Stimulated activated CD4-positive, alpha-beta T cell treated with anti-CD3 and anti-CD28 coated beads, Interleukin-1b, Interleukin-23, amount 100 ng/mL, for 1 hour (primary cell): ENCODE measurements at places on chromosomes 7 and 10.

DNA sequence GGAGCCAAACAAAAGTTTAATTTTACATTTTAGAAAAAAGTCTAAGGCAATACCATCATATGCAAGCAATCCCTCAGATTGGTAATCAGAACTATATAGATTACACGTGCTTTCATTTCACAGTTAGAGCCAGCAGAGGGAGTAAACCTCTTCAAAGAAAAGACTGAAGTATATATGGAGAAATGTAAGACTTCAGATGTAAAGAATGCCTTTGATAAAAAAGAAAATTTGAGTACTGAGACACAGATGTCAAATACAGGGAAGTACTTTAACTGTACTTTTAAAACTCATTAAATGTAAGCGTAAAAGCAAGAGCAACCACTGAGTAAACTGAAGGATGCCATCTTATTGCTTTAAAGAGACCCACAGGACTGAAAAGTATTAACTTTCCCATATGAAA lies 101.4 kb upstream of the FAM133B start:
- no peak for DNase-seq

- DNase-seq: no peak
These were observed 47.4 kb downstream of the CUL2 start for GRCh38 chr10:35042783-35043182.

- DNase-seq: no peak
These were observed 17.1 kb upstream of the ZNF800 start for GRCh38 chr7:127409629-127410028.

- DNase-seq: no peak
These were observed at the start of gene WNT2 for GRCh38 chr7:117322741-117323304. WNT2 (minus strand) TSS chr7:117323058; CDS start chr7:117322989, 69 bp downstream.

DNA sequence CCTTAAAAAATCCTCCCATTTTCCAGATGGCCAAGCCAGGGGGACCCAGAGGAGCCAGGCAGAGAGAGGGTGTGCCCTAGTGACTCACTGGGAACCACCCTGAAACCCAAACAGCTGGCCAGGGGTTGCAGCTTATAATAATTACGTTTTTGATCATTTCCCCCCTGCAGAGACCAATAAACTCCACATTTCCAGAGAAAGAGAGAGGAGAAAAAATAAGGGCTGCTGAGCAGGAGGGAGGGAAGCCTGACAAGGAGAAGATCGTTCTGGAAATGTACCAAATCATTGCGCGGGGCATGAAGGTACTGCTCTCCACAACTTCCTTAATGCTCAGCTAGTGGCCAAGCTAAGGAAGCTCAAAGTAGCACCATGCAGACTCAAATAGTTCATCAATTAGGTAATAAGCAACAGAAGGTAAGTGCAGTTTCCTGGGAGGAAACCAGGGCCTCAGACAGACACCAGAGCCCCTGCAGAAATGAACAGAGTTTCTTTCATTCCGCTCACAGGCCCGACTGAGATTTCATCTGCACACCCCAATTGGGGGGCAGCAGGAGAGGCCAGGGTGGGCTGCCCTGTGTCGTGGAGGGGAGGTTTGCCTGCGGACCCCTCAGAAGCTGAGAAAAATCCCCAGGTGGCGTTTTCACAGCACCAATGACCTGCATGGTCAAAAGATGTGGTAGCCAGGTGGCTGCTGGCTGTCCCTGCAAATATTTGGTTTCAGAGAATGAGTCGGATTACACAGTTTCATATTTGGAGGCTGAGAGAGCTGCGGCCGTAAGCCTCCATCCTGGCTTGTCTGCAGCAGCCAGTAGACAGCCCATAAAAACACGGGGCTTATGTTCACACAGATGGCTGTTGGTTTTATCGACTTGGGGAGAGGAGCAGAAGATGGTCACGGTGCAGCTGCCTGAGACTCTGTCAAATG lies 153.2 kb upstream of the LYZL2 start:
- no peak for DNase-seq

DNA sequence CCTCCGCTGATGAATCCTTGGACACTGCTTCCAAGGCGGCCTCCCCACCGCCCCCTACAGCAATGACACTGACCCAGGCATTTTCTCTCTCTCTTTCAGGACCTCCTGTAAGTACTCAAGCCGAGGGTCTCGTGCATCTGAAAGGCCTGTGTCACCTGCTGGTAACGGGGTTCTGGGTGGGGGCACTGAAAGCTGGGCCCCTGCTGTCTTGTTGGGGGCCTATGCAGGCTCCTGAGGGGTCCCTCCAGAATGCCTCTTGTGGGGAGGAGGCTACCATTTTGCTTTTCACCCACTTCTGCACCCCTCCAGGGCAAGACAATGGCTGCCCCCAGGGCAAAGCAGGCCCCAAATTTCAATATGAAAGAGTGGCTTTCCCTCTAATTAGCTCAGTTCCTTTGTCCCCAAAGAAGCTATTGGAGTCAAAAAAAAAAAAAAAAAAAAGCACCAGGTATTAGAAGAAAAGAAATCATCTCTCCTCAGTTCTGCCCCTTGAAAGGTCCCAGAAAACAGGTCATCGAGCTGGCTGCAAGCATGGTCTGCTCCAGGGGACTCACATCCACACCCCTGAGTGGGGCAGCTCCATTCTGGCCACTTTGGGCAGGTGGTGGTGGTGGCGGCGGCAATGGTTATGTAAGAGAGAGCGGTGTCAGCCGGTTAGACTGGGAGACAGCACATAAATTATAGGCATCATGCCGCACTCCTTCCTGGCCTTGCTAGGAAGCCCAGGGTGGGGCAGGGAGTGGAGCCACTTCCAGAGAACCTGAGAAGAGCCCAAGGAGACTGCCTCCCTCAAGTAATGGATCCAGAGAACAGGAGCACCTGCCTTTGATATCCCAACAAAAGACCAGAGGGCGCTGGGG lies 66.2 kb downstream of the COL13A1 start:
- DNase-seq: no peak

GRCh38 chr7:37442268-37442667 lies 6.4 kb downstream of the ELMO1 start:
- no peak for DNase-seq

DNA sequence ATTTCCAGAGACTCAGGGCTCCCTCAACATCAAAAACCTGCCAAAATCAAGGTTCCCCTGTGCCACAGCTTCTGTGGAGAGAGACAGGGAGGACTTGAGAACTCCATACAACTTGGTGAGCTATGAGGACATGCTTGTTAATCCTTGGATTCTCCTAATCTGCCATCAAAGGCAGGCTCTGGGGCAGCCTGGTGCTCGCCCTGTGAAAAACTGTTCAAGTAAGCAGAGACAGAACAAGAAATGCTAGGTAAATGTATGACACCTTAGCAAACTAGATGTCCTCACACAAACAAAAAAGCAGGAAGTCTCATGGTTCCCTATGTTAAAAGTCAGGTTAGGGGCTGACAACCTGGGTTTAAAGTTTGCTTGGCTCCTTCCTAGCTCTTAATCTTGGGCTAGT lies 73.6 kb downstream of the ANK3 start:
- no peak for DNase-seq

GRCh38 chr7:43113622-43114457 lies 1.4 kb downstream of the HECW1 start:
- DNase-seq: no peak

- DNase-seq: no peak
These were observed 754.2 kb downstream of the GRID1 start for GRCh38 chr10:85612378-85612775.

DNA sequence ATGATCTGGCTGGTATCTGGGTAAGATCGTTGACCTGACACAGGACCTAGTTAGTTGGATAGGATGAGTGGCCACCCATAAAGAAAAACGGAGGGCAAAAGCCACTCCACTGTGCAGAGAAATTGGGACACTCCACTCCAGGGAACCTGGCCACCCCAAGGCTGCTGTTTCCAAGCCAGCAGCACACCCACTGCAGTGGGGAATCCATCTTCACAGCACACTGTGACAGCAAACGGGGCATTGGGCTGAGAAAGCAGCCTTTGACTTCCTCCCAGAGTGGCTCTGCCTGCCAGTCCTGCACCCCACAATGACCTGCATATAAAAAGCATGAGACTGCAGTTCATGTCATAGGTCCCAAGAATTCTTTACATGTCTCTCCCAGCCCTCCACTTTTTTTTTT lies 52.9 kb downstream of the MTPN start:
- DNase-seq: no peak

DNA sequence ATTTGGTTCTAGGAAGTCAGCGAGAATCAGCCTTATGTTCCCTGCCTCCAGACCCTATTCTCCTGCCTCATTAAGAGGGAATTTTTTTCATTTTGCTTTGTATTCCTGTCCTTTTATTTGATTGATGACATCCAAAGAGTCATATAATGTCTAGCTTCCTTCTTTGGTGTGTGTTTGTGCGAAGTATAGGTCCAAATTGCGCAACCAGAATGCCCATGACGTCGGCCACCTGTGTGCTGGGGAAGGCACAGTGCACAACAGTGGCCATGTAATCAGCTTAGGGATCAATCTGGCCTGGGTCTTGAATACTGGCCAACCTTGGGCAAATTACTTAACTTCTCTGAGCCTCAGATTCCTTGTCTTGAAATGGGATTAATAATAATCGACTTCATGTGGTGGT lies 206.2 kb downstream of the VTI1A start:
- no peak for DNase-seq

- DNase-seq: no peak
These were observed 42.8 kb downstream of the WIPI2 start for GRCh38 chr7:5232874-5233273.

DNA sequence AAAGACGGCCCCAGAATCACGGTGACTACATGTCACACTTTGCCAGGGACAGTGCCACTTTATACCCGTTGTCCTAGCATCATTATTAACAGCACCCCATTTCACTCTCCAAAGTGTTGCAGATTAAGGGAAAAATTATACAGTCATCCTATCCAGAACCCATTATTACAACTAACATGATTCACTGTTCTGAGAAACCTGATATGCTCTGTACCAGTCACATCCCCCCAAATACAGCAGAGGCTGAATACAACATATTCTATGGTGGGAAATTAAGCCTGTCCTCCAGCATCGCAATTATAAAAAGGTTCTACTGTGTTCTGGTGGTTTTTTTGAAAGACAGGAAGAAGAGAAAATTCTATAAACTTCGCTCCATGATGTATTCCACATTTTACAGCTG lies 162.1 kb downstream of the JAZF1 start:
- no peak for DNase-seq

DNA sequence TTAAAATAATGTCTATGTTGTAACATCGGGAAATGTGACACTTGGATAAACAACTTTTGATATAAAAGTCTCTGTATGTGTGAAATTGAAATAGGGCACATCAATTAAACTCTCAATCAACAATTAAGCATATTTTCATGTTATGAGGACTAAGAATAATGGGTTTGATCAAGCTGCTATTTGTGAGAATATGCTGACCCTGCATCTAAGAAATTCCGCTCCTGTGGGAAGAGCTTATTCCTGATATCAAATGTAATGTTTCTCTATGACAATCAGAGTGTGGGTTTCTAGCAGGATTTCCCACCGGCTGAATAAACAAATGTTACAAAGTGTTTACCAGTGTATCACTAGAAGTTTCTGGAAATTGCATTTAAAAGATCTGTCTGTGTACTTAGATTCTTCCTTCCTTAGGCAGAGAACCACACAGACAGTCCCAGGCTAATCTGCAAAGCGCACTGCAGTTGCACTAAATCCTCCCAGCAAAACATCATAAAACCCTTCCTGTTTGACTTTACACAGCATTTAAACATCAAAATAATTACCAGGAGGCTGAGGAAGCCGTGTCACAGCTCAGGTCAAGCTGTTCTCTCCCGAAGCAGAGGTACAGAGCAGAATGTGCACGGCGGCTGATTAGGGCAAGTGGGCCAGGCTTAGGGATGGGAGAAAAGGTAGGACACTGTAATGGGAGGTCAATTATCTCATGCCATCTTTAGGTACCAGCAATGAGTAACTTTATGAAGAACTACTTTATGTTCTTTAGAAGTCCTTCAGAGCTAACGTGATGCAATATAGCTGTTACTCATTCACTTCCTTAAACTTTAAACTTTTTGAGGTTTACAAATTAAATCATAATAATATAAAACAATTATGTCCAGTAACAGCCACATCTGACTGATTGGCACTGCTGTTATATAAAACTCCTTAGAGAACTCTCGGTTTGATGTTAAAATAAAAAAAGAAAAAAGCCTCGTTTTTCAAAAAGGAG lies 109.1 kb upstream of the CTTNBP2 start:
- no peak for DNase-seq

DNA sequence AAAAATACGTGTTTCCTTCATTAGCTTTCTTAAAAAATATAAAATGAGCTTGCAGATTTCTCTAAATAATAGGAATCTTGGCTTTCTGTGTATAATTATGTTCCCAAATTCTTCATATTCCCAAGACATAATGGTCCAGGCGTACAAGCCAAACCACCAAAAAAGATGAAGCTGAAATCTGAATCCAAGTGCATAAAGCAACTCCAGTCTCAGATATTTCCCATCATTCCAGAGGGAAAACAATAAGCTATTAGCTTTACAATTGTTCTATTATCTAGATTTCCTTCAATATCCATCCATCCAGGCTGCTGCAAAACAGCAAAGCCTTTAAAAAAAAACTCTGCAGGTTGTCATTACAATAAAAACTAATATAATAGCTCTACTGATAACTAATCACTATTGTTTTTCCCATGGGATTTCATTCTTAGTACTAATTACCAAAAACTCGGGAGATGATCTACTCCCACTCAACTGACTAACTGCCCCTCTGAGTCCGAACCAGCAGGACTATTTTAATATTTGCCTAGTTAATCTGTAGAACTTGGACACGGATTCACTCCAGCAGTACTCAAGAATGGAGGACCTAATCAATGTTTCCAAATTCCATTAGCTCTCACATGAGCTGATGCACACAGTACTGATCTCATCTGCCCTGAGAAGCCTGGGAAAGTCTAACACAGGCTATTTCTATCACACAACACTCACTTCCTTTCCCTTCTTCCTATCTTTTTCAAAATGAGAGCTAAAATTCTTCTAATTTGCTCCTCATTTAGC lies 108.9 kb upstream of the ASAH2 start:
- no peak for DNase-seq

- DNase-seq: no peak
These were observed 2.5 kb downstream of the LBX1 start for GRCh38 chr10:101226491-101227428.

DNA sequence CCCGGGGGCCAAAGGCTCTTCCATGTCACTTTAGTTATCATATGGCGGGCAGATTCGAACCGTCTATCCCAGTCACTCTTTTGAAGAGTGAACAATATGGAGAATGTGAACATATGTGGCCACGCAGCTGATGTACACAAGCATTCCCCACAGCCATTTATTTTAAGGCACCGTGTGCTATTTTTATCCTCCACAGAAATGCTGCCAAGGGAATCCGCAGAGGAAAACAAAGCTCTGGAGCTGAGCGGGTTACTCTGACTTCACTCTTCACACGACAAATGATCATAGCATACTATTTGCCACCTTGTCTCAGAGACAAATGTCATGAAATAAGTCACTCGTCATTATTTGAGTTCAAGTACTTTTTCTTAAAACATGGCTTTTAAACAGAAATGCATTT lies 100.3 kb downstream of the CTBP2 start:
- DNase-seq: no peak

DNA sequence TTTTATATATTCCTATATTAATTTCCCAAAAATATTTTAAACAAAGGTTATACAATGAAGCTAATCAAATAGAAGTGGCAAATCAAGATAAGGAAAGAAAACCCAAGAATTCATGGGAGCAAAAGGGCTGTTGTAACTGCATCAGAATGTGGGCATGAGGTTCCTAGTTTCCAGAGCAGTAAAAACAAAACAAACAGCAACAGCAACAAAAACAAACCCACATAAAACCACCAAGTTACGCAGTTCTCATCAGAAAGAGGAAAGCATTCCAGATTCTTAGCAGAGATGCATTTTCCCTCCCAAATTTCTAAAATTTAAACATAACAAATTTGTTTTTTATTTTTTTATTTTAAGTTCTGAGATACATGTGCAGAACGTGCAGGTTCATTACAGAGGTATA lies 34.8 kb upstream of the MSMB start:
- no peak for DNase-seq

GRCh38 chr10:11962176-11962575 lies 80.4 kb downstream of the UPF2 start:
- DNase-seq: no peak
